CD8-positive, alpha-beta T cell (primary cell): ENCODE measurements at places on chromosomes 7 and 10.

- DNase-seq = no peak
These were observed 171.8 kb downstream of the SEMA3A start for GRCh38 chr7:84022684-84023308.

DNA sequence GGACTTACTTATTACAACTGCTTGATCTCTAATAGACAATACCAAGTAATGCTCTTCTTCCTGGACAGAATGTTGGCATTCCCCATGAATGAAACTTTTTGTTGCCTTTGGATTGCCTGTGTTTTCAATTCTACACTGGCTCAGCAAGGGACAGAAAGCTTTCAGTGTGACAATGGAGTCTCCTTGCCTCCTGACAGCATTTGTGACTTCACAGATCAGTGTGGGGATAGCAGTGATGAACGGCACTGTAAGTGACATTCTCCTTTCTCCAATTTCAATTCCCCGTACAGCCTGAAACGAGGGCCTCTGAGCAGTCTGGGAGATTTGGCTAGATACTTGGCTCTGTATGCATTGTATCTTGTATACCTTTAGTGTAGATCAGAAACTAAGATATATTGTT, 290 bp downstream of the MALRD1 start:
- DNase-seq = no peak

- no peak for DNase-seq
These were observed 91.2 kb downstream of the NHLRC2 start for GRCh38 chr10:113945687-113946085.

GRCh38 chr10:99927721-99928280, 81.9 kb downstream of the DNMBP start:
- DNase-seq = no peak

- no peak for DNase-seq
These were observed 14.5 kb downstream of the PALD1 start for GRCh38 chr10:70492786-70493659.

GRCh38 chr7:1925349-1925748, 255.3 kb downstream of the ELFN1 start:
- DNase-seq = peak; percentile 36

- no peak for DNase-seq
These were observed 38.5 kb downstream of the LRRN3 start for GRCh38 chr7:111129435-111129834.

- no peak for DNase-seq
These were observed 30.2 kb downstream of the ALOX5 start for GRCh38 chr10:45404087-45404769.
